ENCODE measurements at places on chromosomes 7 and 10.

- no peak for DNase-seq
These were observed 88.0 kb downstream of the SNX10 start for GRCh38 chr7:26379711-26380110.

- DNase-seq = no peak
These were observed 86.4 kb upstream of the ZNF746 start for GRCh38 chr7:149584009-149584408.

- no peak for DNase-seq
These were observed 61.2 kb upstream of the ANTXRL start for GRCh38 chr10:46225597-46225996.

DNA sequence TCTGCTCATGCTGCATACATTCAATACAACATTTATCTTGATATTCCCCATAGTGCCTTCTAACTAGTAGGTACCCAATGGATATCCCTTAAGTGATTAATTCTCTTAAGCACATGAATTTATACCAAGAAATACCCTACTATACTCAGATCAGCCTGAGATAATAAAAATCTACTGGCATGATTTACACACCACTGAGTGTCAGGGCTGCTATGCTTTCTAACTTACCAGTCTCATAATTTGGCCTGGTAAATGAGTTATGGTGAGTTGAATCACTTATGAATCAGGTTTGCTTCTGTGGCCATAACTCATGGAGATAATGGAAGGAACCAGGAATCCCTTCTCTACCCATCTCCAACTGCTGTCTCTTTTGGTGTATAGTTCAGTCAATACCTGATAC, 122.8 kb downstream of the THSD7A start:
- DNase-seq = no peak

DNA sequence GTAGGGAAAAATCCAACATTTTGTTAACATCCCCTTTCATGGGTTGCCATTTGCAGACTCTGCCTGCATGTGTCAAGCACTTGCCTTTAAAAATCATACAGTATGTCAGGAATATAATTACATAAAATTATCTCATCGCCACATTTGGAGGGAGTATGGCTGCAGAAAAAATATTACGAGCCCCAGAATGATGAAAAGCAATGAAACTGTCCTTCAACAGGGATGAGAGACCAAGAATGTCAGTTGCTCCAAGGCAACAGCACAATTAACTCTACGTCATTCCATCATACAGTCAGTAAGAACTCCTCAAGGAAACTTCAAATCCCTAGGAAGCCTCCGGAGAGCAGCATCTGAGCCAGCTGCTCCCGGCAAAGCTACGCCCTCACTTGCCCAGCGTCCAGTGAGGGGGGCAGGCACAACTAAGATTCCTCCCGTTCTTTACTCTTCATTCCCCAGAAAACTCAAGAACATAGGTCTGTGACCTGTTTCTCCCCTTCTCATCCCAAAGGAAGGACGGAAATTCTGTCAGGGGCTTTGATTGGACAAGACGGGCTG, 132.9 kb downstream of the ANLN start:
- DNase-seq = no peak

DNA sequence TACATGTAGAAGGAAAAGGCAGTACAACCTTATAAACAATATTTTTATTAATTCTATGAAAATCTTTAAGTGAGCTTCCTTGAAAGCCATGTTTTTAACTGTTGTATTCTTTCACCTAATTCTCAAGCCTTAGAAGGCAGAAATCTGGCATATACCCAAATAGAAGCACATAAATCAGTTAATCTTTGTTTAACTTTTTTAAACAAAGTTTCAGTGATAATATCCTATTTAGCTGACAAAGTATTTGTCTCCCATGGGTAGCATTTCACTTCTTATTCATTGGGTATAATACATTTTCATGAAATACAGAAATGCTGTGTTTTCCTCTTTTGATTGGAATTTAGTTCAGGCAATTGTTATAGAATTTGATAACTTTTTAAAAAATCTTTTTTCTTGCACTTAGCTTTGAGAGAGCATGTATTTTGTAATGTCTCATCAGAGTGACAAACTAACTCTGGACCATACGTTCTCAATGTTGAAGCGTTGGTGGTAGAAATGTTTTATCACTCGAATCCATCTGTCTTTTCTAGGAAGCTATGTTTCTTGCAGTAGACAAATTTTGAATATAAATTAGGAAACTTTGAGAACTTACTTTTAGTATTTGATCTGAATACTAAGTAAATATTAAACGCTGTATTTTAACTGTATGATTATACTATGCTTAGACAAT, 78.1 kb downstream of the CREM start:
- no peak for DNase-seq

All from CMK (cell line).